ENCODE measurements at places on chromosomes 3 and 15.
A peak's percentile ranks its signal among the peaks of the same experiment; 100 is the strongest.

- DNase-seq: no peak
Measured at GRCh38 chr3:67329358-67329757, 325.1 kb downstream of the SUCLG2 start.

- DNase-seq: no peak
Measured at GRCh38 chr3:194736277-194736895, 50.7 kb downstream of the FAM43A start.

- DNase-seq: no peak
Measured at GRCh38 chr15:73832657-73833056, 40.7 kb upstream of the TBC1D21 start.

DNA sequence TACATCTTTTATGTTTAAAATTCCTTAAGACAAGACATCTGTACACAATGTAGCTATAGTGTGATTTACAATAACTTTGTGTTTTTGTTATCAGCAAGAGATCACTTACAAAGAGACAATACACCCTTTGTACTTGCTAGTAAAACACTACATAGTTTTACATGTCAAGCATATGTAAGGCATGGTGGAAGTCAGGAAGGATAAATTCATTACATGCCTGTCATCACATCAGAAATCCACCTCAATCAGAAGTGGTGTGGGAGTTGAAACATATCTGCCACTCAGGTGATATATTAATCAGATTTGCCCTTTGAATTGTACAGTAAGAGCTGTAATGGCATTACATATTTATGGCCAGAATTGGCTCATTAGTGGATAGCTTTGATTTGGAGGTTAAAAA is 95.5 kb downstream of the MBNL1 start:
- DNase-seq: peak; percentile 36

GRCh38 chr3:28188686-28189085 is 52.7 kb upstream of the CMC1 start:
- DNase-seq: no peak

DNA sequence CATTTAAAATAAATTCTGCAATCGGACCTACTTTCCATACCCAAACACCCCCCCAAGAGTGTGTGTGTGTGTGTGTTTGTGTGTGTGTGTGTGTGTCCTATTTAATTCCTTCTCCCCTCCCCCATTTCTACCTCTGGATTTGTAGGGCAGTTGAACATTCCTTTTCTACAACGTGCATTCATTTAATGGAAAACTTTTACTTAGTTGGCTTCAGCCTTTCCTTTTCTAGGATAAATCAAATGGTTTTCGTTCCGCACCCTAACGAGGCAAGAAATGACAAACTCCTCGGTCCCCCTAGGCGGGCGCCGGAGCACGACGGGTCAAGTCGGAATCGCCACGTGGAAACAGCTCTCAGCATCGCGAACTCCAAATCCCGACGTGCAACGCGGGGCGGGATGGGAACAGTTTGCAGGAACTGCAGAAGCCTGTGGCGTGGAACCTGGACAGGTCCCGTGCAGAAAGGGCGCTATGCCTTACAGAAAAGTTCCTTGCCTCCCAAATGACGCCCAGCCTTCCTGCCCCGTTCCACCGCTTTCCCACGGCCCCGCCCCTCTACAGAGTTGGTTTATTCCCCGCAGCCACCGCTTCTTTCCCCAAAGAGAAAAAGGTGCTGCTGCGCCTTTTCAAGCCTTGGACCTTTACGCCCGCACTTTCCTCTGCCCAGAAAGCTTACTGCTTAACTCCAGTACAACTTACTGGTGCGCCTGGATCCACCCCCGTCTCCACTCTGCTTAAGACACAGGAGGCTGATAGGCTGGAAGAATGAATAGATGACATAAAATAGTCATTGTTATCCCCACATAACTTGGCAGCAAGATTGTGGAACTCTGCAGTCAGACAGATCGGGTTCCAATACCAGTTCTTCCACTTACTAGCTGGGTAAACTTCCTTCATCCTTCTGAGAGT is 1.1 kb upstream of the EIF2B5 start:
- DNase-seq: peak; percentile 90

DNA sequence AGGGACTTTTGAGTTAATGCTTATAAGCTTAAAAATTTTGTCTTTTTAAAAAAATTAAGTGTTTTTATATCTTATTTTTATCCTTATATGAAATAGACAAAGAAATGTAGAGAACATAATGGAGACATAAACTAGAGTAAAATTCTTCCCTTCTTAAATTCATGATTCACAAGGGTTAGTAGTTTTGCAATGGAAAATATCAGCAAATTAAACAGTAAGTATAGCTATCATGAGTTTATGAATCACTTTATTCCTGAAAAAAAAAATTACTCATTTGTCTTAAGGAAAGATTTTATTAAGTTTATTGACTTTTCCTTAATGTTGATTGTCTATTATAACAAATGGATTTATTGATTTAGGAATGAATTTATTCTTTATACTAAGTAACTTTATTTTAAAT is 4.3 kb downstream of the ATP6V1A start:
- no peak for DNase-seq

- DNase-seq: peak; percentile 84
Measured at GRCh38 chr15:34721802-34722438, 32.9 kb downstream of the GJD2 start.

- no peak for DNase-seq
Measured at GRCh38 chr3:15782429-15782828, 15.3 kb downstream of the ANKRD28 start.

GRCh38 chr3:169722724-169723123 is 42.1 kb downstream of the TERC start:
- no peak for DNase-seq

DNA sequence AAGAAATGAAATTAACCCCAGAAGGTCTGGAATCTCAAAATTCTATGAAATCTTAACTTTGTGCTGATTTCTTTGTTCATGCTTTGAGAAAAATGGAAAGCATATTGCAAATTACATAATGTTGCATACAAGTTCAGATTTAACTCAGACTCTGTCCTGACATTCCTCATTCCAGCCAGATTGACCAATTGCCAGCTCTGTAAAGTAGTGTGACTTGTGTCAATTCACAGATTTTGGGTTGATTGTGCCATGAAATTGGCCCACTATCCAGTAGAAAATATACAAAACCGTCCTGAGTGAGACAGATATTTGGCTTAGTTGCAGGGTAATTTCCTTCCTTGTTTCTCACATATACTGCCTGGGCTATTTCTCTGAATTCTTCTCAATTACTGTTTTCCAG is 1312.6 kb downstream of the ROBO1 start:
- DNase-seq: no peak

GRCh38 chr3:122233101-122233952 is 49.9 kb downstream of the CASR start:
- no peak for DNase-seq

- DNase-seq: no peak
Measured at GRCh38 chr3:183745300-183746098, 47.9 kb downstream of the YEATS2 start.

- DNase-seq: no peak
Measured at GRCh38 chr3:168094877-168095610, 680 bp downstream of the GOLIM4 start.

DNA sequence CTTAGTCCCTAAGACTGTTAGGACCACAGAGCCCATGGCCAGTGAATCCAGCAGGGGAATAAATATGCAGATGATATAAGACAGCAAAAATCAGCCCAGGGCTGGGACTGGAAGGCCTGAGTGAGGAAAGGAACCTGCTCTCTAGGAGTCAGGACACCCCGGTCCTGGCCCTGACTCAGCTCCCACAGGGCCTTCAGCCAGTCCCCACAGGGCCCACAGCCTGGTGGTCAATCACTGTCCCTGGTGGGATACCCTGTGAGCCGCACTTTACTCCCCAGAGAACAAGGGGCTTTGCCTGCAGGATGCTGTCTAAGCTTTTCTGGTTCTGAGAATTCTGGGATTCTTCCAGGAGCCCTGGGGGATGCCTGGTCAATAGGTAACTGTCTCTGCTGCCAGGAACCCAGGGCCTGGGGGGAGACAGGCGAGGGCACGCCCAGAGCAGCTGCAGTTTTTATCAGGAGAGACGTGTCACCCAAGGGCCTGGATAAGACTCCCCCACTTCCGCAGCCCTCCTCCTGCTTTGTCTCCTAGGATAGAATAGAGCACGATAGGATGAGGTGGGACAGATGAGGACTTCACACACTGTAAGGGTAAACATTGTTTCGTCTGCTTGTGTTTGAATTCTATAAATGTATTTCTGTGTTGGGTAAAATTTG is 49.5 kb upstream of the MCF2L2 start:
- DNase-seq: no peak

- DNase-seq: peak; percentile 55
Measured at GRCh38 chr3:152229692-152230091, 39.0 kb upstream of the MBNL1 start.

GRCh38 chr3:30555968-30556367 is 50.4 kb upstream of the TGFBR2 start:
- DNase-seq: no peak

DNA sequence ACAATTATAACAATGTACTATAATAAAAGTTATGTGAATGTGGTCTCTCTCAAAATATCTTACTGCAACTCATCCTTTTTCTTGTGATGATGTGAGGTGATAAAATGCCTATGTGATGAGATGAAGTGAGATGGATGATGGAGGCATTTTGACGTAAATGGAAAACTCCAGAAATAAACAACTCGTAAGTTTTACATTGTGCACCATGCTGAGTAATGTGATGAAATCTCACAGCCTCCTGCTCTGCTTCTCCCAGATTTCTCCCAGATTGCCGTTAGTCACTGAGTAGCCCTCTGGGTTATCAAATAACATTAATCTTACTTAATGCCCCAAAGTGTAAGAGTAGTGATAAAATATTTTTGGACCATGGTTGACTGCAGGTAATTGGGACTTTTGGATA is 64.8 kb upstream of the SLCO2A1 start:
- DNase-seq: no peak

- DNase-seq: no peak
Measured at GRCh38 chr15:67917037-67917436, 77.2 kb upstream of the RNU6-1 start.

DNA sequence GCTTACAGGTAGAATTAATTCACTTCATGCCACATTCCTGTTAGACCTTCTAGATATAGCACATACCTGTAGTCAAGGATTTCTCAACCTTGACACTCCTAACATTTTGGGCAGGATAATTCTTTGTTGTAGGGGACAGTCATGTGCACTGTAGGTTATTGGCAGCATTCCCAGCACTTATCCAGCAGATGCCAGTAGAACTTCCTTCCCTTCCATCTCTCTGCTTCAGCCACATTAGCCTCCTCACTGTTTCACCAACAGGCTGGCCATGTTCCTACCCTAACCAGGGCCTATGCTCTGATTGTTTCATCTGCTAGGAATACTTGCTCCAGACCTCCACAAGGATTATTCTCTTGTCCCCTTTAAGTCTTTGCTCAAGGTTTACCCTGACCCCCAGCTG is 68.0 kb upstream of the STAC start:
- DNase-seq: no peak

- DNase-seq: no peak
Measured at GRCh38 chr3:87410110-87410509, 133.7 kb upstream of the POU1F1 start.

DNA sequence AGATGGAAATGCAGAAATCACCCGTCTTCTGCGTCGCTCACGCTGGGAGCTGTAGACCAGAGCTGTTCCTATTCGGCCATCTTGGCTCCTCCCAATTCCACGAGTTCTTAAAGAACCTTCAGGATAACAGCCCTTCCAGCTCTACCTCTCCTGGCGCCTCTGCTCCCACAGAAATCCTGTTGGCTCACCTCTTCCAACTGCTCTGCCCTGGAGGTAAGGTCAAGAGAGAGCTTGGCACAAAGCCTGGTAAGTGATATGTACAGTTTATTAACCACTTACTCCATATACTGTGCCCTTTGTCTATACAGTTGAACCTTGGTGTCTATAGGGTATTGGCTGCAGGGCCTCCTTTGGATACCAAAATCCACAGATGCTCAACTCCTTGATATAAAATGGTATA is 17.8 kb upstream of the FGF12 start:
- DNase-seq: no peak

GRCh38 chr3:124229420-124229819 is 237.5 kb upstream of the ROPN1 start:
- DNase-seq: no peak

DNA sequence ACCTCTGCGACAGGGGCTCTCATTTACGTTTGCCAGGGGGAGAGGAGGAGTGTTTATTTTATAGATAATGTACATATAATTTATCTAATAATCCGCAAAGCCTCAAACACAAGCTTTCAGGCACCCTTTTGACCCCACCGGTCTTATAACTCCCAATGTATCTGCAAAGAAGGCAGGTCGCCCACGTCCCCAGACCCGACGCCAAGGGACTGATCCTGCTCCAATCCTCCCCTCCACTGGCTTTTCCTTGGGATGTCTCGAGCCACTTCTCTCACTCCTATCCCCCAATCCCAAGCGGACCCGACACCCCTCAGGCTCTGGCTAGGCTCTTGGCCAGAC is 452 bp downstream of the DCP1A start:
- DNase-seq: no peak

GRCh38 chr3:184341925-184342324 is 4.5 kb downstream of the FAM131A start:
- DNase-seq: no peak

Measured in SK-MEL-5 (cell line).